Aorta (tissue), 5 donors: ENCODE measurements at places on chromosomes 5 and 9. TPM values are rescaled to one million over a fixed set of nuclear protein-coding genes. Genes with fewer than 3 reads are reported as not detected.

NUP214 gene
- total RNA-seq, result 53.2 TPM

PRLR gene
- total RNA-seq, result 3.2 TPM

TNFSF15 gene
- 0.81 TPM for total RNA-seq

FOXD4L3 gene
- total RNA-seq, result not detected

F2RL1 gene
- total RNA-seq, result 0.88 TPM

FAM13B gene
- total RNA-seq, result 69.0 TPM

MLANA gene
- total RNA-seq, result not detected

SLC25A2 gene
- total RNA-seq, result 0.69 TPM

RNF208 gene
- total RNA-seq, result 2.2 TPM

GHR gene
- total RNA-seq, result 10.9 TPM

GPR150 gene
- total RNA-seq, result 0.23 TPM

HBEGF gene
- 30.2 TPM for total RNA-seq

MRPS30 gene
- 33.0 TPM for total RNA-seq

CLIC3 gene
- 7.0 TPM for total RNA-seq

C9orf153 gene
- total RNA-seq, result 1.4 TPM

ZNF366 gene
- total RNA-seq, result 5.8 TPM

GARIN3 gene
- total RNA-seq, result not detected

CACNA1B gene
- 0.03 TPM for total RNA-seq

CSF1R gene
- total RNA-seq, result 35.3 TPM

FCN2 gene
- not detected for total RNA-seq

ZNF483 gene
- total RNA-seq, result 14.6 TPM

ZFP62 gene
- total RNA-seq, result 20.2 TPM

CAMK2A gene
- 0.36 TPM for total RNA-seq

PDE6A gene
- total RNA-seq, result not detected

FGD3 gene
- total RNA-seq, result 13.4 TPM

RECK gene
- 28.9 TPM for total RNA-seq

LRRC70 gene
- total RNA-seq, result 9.6 TPM

ENTREP1 gene
- total RNA-seq, result 5.7 TPM

SV2C gene
- total RNA-seq, result 0.33 TPM

ROR2 gene
- 5.8 TPM for total RNA-seq

DDX4 gene
- total RNA-seq, result not detected

SMIM33 gene
- total RNA-seq, result not detected

SAXO1 gene
- 0.29 TPM for total RNA-seq

TMEM171 gene
- total RNA-seq, result not detected

SLCO6A1 gene
- 0.75 TPM for total RNA-seq

PCDH1 gene
- 29.4 TPM for total RNA-seq

ALG2 gene
- 22.2 TPM for total RNA-seq

HSPA4 gene
- total RNA-seq, result 56.1 TPM

SLC25A48 gene
- total RNA-seq, result 1.1 TPM

SHC3 gene
- total RNA-seq, result 6.9 TPM

CDKN2B-AS1 gene
- total RNA-seq, result 1.2 TPM

ELP1 gene
- total RNA-seq, result 19.5 TPM

TRIM36 gene
- total RNA-seq, result 4.4 TPM

PCDHGB4 gene
- 10.1 TPM for total RNA-seq

NEURL1B gene
- 46.1 TPM for total RNA-seq

CLTB gene
- 86.7 TPM for total RNA-seq

DNM1 gene
- total RNA-seq, result 114 TPM

OR2K2 gene
- total RNA-seq, result not detected

PRRX2 gene
- 51.9 TPM for total RNA-seq

WNK2 gene
- 3.6 TPM for total RNA-seq

ARID3C gene
- total RNA-seq, result not detected
